ENCODE measurements at places on chromosomes 1 and 21.
A peak's percentile ranks its signal among the peaks of the same experiment; 100 is the strongest.

DNA sequence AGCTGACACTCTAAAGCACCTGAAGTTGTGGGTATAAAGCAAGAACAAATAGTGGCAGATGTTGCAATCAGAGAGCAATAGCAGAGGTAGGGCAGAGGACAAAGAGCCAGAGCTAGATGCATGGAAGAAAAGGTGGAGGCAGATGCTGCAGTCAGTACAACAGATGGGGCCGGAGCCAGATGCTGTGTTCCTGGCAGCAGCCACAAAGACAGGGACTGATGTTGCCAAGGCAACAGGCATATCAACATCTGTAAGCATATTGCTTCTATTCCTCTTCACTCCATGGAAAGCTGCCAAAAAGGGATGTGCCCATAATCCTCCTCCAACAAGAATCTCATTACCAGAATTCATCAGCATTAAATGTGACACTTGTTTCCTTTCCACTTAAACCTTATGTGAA lies 108.0 kb downstream of the TNNI3K start:
- no peak for DNase-seq

DNA sequence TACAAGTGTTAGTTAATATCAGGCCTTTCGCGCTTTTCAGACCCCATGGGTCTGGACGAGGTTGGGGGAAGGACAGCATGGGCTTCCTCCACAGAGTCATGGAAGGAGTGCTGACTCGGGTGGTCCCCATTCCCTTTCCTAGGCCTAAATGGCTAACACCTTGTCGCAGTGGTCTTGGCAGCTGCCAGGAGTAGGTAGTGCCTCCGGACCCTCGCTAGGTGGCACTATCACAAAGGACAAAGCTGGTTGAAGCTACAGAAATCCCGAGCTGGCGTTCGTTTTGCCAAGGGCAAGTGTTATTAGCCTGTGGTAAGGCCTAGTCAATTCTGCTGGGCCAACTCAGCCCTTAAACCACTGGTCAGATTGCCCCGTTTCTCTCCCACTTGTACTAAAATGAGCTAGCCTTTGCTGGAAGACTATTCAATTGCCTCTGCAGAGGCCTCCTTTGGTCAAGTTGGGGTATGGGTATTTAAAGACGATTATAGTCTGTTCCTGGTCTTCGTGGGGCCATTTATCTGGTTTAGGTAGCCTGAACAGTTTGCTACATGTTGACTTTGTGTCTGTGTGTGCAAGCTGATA lies 1.1 kb upstream of the UBE2Q1 start:
- DNase-seq = peak; percentile 83

GRCh38 chr1:14602136-14602535 lies 3.7 kb downstream of the KAZN start:
- no peak for DNase-seq

DNA sequence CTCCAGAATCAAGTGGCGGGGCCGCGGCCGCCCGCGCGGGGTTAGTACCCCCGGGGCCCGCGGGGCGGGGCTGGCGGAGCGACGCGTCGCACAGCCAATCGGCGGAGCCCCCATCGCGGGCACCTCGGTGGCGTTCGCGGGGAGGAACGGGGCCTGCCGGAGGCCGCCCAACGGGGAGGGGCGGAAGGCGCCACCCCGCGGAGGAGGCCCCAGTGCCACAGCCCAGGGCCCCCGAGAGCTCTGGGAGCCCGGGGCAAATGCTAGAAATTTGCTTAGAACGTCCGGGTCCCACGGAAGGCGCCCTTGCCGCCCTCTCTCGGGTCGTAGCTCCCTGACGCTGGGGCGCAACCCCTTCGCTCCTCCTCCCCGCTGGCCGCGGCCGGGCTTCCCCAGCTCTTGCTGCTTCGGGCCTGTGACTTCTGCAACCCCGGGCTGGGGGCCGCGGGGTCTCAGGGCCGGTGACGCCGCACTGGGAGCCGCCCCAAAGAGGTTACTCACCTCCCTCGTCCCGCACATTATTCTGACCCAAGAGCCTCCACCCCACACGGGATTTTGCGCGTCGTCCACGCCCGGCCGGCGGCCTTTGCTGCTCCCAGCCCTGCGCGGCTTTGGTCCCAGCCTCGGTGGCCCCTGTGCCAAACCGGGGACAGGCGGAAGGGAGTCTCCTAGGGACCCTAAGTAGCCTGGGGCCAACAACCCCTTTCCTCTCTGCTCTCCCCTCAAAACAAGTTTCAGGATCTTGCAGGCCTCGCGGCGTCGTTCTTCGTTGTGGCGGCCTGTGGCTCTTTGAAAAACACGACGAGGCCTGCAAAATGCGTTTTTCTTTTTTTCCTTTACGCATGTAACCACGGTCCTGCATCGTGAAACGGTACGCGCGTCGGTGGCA lies at the start of gene RUNX3:
TSS of gene RUNX3 (minus strand) at position 17 of the 886 bp plus-strand sequence. CDS start 408 bp downstream, outside the sequence.
- peak; percentile 95 for DNase-seq

DNA sequence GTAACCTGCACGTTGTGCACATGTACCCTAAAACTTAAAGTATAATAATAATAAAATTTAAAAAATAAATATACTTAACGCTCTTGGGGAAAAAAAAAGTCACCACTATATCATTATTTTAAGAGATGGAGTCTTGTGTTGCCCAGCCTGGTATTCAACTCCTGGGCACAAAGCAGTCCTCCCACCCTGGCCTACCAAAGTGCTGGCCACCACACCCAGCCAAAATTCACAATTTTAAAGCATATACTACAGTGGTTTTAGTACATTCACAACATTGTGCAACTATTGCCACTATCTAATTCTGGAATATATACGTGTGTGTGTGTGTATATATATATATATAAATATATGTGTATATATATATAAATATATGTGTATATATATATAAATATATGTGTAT lies 5.9 kb downstream of the HMGN2 start:
- DNase-seq = no peak

- peak; percentile 69 for DNase-seq
Measured at GRCh38 chr1:39205102-39205780, 746 bp downstream of the MACF1 start.

DNA sequence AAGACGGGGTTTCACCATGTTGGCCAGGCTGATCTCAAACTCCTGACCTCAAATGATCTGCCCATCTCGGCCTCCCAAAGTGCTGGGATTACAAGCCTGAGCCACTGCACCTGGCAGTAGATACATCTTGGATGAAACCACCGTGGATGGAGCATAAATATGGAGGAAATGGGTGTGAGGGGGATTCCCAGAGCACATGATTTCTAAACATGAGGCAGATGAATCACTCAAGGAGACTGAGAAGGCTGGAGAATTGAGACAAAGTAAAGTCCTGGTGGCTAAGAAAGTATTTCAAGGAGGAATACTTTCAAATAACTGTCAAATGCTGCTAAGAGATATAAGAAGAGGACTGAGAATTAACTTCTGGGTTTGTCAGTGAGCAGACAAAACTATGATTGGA lies 5.4 kb upstream of the PGBD5 start:
- no peak for DNase-seq

DNA sequence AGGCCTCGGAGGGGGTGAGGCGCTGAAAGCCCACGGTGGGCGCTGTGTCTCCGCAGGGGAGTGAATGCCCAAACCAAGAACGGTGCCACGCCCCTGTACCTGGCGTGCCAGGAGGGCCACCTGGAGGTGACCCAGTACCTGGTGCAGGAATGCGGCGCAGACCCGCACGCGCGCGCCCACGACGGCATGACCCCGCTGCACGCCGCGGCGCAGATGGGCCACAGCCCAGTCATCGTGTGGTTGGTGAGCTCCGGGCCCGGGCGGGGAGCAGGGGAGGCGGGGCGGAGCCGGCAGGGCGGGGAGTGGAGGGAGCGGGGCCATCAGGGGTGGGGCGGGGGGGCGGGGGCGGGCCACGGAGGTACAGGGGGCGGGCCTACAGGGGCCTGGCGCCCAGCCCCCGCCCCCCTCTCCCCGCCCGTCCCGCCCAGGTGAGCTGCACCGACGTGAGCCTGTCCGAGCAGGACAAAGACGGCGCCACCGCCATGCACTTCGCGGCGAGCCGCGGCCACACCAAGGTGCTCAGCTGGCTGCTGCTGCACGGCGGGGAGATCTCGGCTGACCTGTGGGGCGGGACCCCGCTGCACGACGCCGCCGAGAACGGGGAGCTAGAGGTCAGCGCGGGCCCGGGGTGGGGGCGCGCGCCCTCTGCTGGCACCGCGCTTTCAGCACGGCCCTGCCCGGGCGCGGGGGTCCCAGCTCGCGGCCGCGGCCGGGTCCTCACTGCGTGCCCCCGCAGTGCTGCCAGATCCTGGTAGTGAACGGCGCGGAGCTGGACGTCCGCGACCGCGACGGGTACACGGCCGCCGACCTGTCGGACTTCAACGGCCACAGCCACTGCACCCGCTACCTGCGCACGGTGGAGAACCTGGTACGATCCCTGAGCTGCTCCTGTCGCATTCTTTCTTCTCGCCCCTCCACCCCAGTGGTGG lies 15.9 kb downstream of the ESPN start:
- peak; percentile 78 for DNase-seq

DNA sequence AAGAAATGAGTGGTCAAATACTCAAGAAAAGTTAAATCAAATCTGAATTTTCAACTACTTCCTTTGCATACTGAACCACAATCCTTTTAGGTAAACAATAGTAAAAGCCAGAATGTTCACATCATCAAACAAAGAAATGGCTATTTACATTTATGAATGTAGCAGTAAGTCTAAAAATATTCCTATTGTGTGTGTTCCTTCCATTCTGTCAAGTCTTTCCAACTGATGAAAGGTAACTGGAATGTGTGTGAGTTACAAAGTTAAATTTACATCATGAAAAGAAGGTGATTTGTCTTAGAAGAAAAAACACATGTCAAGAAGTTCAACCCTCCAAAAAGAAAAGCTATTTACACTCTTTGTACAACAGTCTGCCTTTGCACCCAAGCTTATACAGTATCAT lies 203.1 kb downstream of the SIPA1L2 start:
- DNase-seq = no peak

- DNase-seq = no peak
Measured at GRCh38 chr1:214850432-214851050, 232.0 kb upstream of the KCNK2 start.

DNA sequence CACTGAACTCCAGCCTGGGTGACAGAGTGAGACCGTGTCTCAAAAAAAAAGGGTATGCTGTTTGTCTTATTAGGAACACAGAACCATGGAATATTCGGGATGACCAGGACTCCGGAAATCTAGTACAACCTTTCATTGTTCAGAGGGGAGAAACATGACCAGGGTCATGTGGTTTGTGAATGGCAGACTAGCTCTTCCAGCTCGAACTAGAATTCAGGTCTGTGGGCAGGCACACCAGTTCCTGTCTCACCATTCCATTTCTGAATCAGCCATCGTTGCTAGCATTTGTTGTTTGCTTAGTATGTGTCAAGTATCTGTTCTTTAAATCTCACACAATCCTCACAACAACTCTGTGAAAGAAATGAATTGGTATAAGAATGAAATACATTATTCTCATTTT lies 50.9 kb downstream of the MDM4 start:
- no peak for DNase-seq

All from CD4-positive, alpha-beta T cell treated with Interleukin-15 for 1 hour (primary cell).